ENCODE measurements at places on chromosomes 1 and 21.

DNA sequence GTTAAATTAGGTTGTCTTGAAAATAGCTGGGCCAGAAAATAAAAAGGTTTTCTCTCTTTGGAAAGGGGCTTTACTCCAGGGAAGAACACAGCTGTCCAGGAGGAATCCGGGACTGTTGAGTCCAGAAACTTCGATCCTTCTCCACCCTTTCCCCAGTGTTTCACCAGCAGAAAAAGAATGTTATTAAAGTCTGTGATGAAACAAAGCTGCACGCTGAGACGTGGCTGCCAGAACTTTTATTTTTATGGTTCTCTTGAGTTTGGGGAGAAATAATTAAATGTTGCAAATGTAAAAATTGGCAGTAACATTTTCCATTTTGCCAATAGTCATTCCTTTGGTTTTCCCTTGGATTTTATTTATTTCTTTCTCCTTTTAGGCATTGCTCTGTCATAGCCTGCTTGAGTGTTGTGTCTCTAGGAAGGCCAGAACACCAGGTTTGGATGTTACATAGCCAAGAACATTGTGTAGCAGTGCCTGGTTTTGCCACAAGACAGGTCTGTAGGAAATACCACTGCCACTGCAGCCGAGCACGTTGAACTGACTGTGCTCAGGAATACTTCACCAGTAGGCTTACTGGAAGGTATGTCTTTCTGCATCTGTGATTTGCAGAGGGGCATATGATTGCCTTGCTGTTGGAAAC, 87.4 kb downstream of the ROR1 start:
- no peak for DNase-seq

GRCh38 chr1:115301438-115302020, 36.5 kb downstream of the NGF start:
- peak; percentile 35 for DNase-seq

- DNase-seq = no peak
Measured at GRCh38 chr21:43354666-43355065, 72.3 kb downstream of the SIK1 start.

DNA sequence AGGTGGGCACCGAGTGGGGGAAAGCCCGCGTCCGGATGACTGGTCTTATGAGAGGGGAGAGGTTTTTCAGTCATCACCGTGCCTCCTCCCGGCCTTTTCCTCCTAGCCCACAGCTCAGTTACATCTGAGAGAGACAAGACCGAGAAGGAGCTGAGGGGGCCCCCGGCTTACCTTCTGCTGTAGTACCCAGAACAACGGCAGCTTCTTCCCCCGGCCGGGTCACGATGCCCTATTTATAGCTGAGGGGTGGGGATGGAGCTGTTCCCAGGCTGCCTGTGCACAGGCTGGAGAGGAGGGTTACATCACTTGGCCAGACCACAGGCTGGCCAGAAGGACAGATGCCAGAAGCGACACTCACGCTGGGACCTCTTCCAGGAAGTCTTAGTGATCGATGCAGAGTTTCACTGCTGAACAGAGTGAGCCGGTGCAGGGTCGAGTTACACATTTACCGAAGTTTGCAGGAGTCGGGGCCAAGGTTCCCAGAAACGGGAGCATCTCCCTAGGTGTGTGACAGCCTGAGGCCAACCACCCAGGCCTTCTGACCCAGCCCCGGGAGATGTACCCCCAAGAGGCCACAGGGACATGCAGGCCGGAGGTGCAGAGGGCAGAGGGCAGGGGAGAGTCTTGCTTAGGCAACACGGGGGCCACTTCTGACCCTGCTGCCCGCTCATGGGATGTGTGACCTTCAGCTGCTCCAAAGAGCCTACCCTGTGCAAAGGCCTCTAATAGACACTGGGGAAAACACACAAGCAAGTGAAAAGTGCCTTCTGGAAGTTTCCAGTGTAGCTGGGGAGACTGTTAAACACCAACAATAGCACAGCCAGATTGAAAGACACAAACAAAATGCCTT, at the start of gene AGT:
TSS of gene AGT (minus strand) at position 208 of the 850 bp plus-strand sequence. CDS start 3,299 bp downstream, outside the sequence.
- peak; percentile 77 for DNase-seq

- DNase-seq = no peak
Measured at GRCh38 chr1:202208351-202208857, 14.8 kb downstream of the LGR6 start.

DNA sequence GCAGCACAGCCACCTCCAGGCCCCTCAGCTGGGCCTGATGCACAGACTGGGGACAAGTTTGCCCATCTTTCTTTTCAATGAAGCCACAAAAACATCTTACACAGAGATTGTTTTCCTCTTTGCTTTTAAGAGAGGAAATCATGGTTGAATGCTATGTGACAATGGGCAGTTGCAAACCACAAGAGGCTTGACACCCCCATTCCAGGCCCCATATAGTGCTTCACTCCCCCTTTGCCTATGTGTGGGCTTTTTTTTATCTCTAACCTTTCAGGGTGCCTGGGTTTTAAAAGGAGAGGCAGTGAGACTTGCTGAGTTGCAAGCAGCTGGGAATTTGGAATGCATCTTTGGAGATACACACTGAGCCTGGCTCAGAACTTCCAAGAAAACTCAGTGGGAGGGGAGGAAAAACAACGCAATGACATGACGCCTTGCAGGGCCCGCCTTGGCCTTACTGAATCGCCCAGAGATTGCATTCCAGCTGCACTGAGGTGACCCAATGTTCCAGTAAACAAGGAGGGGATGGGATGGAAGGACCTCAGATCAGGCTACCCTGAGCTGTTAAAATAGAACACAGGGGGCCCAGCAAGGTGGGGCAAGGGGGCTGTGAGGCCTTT, 145.2 kb upstream of the ZNF648 start:
- no peak for DNase-seq

Measured in posterior cingulate gyrus (tissue), 11 donors.